Upper lobe of right lung (tissue), 1 donor: ENCODE measurements at places on chromosomes 1 and 21. TPM values are rescaled to one million over a fixed set of nuclear protein-coding genes. Genes with fewer than 3 reads are reported as not detected.

SYTL1 gene
- total RNA-seq = 30.6 TPM

SPRR2G gene
- total RNA-seq = not detected

F3 gene
- total RNA-seq = 113 TPM

PTGFR gene
- total RNA-seq = 3.0 TPM

- DNase-seq = no peak
These were observed 1.4 kb downstream of the KIAA0319L start for GRCh38 chr1:35555601-35556477.

- DNase-seq = no peak
These were observed 150.5 kb downstream of the LRIG2 start for GRCh38 chr1:113223546-113223945.

DNA sequence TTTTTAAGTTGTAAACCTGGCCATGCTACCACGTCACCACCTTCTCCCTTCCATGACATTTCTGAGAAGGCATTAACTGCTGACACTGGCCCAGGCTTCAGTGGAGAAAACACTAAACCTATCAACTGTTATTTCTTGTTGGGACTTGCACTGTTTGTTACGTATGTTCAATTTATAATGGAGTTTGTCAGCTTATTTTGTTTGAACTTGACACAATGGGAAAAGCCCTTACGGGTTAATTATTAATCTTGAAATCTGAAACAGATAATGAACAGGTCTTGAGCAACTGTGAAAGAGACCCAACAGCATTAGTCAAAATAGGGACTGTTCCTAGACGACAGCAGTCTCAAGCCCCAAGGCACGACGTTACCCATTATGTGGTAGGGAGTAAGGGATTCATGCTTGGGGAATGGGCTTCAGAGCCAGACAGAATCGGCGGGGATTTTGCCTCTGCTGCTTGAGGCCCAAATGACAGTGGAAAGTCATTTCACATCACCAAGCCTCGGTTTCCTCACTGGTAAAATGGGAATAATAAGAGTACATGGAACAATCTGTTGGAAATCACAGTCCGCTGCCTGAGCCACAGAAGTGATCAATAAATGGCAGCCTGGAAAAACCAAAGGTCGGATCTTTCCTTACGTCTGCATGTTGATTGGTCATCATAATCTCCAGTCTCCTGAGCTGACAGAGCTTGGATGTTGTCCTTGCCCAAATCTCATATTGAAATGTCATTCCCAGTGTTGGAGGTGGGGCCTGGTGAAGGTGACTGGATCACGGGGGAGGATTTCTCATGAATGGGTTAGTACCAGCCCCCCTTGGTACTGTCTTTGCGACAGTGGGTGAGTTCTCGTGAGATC lies 44.5 kb downstream of the TIAM1 start:
- DNase-seq = no peak

DNA sequence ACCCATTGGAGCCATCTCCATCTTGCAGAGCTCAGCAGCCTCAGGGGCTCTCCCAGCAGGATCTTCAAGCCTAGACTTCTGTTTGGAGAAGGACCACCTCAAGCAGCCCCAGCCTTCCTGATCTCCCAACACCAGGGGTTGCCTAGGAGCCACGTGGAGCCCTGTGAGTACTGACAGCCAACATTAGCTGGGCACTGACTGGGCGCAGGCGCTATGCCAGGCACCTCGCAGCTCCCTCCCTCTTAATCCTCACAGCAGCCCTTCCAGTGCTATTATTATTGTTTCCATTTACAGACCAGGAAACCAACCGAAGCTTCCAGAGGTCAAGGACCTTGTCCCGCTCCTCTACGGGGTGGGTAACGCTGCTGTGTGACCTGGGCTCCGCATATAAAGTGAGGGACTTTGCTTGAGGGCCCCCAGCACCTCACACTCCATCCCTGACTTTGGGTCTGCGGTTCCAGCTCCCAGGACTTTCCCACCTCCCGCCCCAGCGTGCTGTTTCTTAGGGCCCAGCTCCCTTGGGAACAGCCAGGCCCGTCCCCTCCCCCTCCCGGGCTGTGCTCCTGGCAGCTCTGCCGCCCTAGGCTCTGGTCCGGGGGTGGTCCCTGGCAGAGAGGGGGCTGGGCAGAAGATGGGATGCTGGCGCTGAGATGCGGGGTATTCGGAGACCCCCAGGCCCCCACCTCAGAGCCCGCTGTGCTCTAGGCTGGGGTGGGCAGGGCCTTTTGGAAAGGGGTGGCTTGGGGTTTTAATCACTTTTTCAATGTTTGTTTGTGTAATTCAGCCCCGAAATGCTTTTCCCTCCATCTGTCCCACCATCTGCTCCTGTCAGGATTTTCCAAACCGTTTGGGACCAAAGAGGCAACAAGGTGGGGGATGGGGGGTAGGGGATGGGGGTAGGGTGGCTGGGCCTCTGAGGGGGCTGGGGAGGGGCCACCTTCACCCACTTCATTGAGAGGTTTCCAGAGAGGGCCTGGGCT lies 4.1 kb upstream of the HPCA start:
- no peak for DNase-seq

- no peak for DNase-seq
These were observed 14.8 kb upstream of the SOD1 start for GRCh38 chr21:31644643-31645042.

GRCh38 chr21:30838536-30838935 lies 9.0 kb upstream of the KRTAP7-1 start:
- no peak for DNase-seq

DNA sequence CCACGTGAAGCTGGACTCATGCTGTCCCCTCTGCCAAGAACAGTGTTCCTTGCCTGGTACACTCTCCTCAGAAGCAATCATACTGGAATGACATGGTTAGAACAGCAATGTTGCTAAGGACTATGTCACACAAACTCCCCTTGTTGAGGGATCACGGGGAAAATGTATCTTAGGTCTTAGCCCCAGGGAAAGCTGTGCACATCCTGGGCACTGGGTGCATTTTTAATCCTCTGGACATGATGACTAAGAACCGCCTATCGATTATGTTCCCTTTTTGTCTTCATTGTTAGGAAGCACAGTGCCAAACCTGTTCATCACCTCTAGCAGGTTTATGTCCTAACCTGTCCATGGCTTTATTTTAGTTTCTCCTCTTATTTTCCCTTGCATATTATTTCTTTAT lies 115.1 kb downstream of the HIVEP3 start:
- no peak for DNase-seq

DNA sequence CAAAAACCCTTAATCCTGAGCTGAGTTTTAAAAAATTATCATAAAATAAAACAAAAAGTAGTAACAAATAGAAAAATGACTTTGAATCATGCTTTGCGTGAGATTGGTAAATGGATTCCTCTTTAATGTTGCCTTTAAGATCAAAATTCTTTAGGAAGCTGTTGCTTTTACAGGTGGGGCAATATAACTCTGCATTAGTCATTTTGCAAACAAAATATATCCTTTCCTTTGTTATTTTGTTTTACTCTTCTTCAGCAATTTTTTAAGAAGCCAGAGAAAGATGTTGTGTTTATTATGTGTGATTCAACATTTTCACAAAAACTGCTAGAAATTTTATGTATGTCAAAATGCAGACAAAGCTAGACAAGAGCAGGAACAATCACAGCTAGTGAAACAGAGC lies 50.0 kb downstream of the MARK1 start:
- DNase-seq = no peak

DNA sequence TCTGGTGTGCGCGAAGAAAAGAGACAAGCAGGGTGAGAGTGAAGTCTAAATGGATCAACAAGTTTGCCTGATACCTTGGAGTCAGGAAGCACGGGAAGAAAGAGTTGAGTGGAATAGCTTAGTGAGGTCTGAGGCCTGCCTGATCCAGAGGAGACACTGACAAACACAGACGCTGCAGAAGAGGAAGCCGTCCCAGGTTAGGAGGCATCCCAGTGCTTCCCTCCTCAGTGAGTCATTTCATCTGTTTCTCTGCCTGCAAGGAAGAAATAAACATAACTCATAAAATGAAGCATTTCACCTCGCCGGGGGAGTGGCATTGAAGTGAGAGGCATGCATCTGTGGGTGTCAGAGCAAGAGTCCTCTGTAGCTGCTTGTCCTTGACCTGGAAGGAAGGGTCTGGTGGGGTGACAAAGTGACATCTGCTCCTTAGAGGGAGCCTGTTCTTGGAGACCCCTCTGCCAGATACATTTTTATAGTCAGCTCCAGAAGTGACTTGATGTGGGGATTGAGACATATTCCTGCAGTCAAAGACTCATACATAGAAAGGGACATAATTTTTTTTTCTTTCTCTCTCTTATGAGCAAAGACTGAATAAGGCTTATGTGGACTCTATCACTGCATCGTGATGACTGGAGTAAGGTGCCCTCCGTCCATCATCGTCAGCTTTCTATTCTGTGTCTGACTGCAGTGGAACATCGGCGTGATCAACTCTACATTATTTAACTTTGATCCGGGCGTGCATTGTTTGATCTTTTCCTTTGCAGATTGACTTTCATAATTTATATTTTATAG lies 256.7 kb downstream of the KIF26B start:
- DNase-seq = no peak

DNA sequence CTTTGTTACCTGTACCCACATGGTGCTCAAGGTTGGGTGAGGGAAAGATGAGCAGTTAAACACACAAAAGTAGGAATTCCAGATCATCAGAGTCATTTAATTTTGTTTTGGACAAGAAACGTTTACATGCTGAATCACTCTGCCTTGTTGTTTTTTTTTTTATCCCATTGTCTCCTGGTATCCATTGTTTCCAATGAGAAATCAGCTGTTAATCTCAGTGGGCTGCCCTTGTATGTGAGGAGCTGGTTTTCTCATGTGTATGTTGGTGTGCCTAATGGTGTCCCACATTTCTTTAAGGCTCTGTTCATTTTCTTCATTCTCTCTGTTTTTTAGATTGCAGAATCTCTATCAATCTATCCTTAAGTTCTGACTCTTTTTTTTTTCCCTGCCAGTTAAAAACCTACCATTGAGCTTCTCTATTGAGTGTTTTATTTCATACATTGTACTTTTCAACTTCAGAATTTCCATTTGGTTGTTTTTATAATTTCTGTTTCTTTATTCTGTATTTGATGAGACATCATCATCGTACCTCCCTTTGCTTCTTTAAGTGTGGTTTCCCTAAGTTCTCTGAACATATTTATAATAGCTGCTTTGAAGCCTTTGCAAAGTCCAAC lies 8.8 kb upstream of the OBSCN start:
- DNase-seq = no peak

DNA sequence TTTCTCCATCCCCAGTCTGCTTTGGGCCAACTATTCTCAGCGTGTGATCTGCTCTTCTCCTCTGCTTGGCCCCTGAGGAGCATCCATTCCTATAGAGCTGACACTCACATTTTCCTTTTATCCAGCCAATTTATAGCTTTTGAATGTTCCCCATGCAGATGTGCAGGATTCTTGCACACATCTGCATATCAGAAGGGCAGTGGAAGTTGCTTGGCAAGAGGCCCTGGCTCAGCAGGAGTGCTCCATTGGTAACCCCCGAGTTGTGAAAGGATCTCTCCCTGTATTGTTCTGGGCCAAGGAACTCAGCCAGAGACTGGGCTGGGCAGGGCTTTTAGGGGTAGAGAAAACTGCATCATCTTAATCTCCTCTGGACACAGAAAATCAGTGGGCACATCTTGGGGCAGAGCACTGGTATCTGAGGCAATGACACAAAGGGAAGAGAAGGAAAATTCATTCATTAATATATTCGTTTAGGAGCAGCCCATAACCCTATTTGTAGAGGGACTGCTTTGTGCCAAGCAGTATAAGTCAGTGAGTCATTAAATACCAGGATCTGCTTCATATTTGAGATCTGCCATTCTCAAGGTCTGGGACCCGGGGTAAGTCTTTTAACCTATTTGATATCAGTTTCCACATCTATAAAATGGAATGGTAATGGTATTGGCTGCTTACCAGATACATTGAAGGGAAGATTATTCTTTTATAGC lies 31.0 kb upstream of the BEND5 start:
- DNase-seq = no peak

GRCh38 chr1:55043011-55043410 lies 3.7 kb downstream of the PCSK9 start:
- no peak for DNase-seq
